ENCODE measurements at places on chromosomes 7 and 10.

DNA sequence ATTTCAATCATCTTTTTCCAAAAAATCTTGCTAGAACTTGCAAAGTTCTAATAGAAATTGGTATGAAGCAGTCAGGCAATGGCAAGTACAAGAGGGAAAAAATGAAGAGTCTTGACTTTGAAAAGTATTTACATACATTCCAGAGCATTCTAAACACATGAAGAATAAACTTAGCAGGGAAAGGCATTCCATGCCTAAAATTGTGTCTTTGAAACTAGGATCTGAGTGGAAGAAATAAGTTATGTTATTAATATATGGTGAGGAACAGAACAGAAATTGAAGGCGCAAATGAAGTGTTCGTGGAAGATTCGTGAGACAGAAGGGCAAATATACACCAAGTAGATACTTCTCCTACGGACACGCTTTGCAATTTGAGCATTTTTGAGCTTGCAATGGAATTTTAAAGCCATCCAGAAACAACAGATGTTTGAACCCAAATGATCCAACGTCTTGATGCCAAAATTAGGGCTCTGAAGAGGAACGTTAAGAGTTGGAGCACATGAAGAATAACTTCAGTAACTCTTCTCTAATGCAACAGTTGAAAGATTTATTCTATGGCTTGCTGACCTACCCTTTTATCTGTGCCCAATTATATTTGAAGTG is 40.6 kb upstream of the SEPTIN7 start:
- no peak for DNase-seq

DNA sequence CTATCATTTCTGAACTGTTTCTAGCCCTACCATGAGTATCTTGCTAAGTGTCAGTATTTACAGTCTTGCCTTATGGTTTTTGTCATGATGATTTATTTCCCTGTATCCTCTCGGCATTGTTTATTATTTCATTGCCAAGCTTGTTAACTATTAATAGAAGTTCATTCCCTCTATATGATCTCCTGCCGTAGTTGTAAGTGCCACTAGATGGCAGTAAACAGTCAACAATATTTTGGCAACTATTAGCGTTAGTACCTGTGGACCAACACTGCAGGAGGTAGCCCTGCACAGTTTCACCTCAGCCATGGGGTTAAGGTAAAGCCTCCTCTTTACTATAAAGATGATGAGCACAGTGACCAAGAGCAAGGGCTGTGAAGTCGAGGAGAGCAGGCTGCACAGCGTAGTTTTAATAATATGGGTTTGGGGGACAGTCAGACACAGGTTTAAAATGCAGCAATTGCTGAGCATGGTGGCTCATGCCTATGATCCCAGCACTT is 26.1 kb upstream of the CCNJ start:
- no peak for DNase-seq

- no peak for DNase-seq
Measured at GRCh38 chr10:126421756-126422256, 33.5 kb upstream of the ADAM12 start.

GRCh38 chr7:35613150-35613549 is 81.8 kb downstream of the HERPUD2 start:
- no peak for DNase-seq

DNA sequence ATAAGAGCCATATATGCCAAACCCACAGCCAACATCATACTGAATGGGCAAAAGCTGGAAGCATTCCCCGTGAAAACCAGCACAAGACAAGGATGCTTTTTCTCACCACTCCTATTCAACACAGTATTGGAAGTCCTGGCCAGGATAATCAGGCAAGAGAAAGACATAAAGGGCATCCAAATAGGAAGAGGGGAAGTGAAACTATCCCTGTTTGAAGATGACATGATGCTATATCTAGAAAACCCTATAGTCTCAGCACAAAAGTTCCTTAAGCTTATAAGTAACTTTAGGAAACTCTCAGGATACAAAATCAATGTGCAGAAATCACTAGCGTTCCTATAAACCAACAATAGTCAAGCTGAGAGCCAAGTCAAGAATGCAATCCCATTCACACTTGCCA is 23.8 kb upstream of the STARD3NL start:
- DNase-seq, result no peak

DNA sequence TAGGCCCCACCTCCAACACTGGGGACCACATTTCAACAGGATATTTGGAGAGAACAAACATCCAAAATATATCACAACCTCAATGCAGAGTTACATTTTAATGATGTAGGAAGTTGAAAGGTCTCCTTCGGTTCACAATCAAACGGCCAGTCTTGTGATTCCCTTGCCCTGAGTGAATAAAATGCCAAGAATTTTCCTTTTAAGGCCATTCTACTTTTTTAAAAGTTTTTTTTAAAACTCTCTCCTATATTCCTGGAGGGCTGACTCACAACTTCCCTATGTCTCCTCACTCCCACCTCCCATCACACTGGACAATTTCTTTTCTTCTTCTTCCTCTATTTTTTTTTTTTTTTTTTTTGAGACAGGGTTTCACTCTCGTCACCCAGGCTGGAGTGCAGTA is 693.6 kb upstream of the AUTS2 start:
- DNase-seq, result no peak
